ENCODE measurements at places on chromosomes 5 and 9.

DNA sequence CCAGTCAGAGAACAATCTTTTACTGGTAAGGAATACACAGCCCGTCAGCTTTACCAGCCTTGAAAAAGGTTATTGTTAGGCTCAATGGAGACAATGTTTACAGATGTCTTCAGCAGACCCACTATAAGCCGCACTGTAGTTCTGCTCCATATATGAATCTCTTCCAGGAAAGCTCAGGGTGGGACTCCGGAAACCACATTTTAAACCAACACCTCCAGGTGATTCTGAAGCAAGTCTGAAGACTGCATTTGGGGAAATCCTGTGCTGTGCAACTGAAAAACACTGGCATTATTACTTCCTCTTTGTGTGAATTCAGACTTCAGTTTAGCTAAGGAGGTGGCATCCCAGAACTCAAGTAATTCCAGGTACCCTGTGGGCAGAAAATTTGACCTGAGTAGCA, 3.5 kb downstream of the GZMK start:
- no peak for DNase-seq

- DNase-seq: no peak
These were observed 240.5 kb downstream of the GADD45G start for GRCh38 chr9:89845321-89845720.

- DNase-seq: no peak
These were observed 4.3 kb upstream of the GM2A start for GRCh38 chr5:151248651-151249050.

DNA sequence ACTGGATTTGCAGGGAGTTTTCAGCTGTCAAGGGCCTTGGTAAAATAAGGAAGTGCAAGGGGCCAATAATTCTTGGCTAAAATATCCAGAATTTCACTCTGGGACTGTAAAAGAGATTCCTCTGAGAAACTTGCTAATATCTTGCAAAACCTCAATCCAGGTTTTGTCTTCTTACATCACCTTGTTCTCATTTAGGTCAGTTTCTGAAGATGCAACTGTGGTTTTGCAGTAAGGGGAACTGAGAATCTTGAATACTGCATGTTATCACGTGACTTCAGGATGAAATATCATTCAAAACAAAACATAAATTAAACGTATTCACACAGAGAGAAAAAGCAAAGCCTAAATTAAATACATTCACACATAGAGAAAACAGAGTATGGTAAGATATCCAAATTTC, 35.0 kb upstream of the RIC1 start:
- DNase-seq: no peak

- no peak for DNase-seq
These were observed 6.6 kb upstream of the CCDC187 start for GRCh38 chr9:136310273-136311030.

Measured in stimulated activated CD4-positive, alpha-beta T cell treated with anti-CD3 and anti-CD28 coated beads, Interleukin-4, amount 100 ng/mL, for 4 hours (primary cell).